ENCODE measurements at places on chromosomes 11 and 22. TPM values are rescaled to one million over a fixed set of nuclear protein-coding genes. Genes with fewer than 3 reads are reported as not detected.
A peak's percentile ranks its signal among the peaks of the same experiment; 100 is the strongest.

GRCh38 chr11:34988294-34989255, 72.2 kb downstream of the PDHX start:
- peak; percentile 63 for DNase-seq

DNA sequence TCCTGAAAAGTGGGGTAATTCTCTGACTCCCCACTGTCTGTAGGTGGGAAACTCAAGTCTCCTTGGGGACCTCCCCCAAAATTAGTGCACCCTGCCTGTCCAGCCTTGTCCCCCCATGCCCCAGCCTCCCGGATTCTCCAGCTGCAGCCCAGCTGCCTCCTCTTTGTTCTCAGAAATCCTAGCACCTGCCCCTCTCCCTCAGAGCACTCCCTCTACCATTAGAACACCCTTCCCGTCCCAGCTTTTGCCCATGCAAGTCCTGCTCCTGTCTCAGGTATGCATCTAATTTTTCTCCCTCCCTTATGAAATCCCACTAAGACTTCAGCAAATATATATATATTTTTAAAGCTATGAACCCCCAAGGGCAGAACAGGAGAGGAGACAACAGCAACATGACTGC, 37.3 kb downstream of the LRFN4 start:
- DNase-seq = no peak

GGA1 gene
- total RNA-seq = 12.0 TPM

- no peak for DNase-seq
Measured at GRCh38 chr22:47626428-47627390, 864.3 kb downstream of the TBC1D22A start.

LDHAL6A gene
- total RNA-seq = not detected

- DNase-seq = no peak
Measured at GRCh38 chr11:114201219-114201618, 95.0 kb upstream of the NNMT start.

GRCh38 chr11:118691926-118692830, 12.7 kb upstream of the TREH start:
- DNase-seq = peak; percentile 30

DNA sequence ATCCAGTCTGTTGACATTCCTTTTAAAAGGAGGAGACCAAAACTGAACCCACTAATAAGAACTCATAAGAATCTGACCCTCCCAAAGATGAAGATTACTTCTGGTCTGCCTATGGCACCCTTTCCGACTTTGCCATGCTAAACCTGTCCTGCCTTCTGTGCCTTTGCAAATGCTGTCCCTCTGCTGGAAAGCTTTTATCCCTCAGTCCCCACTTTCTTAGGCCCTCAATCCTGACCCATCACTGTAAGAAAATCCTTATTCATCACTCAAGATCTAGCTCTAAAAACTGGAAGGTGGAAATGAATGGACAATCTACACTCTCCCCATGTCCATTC, 10.4 kb downstream of the MPZL3 start:
- no peak for DNase-seq

MS4A6A gene
- not detected for total RNA-seq

DNA sequence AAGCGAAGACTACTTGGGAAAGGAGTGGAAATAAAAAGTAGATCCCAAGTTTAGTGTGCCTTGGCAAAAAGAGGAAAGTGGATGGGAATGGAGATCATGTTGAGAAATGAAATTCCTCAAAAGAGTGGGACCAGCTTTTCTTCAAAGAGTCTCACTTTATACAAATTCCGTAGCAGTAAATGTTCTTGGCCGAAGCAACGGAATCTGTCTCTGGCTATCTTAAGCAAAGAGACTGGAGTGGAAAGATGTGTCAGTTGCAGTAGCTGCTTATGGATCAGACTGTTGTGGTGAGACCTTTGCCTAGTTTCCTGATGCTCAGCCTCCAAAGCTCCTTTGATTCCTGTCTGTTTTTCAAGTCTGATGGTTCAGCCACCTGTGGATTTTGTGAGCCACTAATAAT, 73.6 kb downstream of the CSTPP1 start:
- DNase-seq = peak; percentile 43

ART1 gene
- total RNA-seq = not detected

OMP gene
- total RNA-seq = 1.1 TPM

DNA sequence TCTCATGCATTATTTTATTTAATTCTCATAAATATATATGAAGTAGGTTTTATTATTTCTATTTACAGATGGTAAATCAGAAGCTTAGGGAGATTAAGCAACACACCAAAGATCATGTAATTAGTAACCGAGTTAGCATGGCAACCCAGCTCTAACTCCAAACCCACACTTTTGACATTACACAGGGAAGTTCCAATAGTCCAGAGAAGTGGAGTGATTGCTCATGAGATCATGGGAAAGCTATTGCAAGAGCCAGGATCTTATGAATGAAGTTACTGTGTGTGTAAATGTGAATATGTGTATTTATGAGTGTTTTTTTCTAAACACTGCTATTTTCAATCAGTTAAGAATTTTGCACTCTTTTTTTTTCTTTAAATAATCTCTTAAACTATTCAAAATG, 225.8 kb upstream of the KIRREL3 start:
- DNase-seq = no peak

DNA sequence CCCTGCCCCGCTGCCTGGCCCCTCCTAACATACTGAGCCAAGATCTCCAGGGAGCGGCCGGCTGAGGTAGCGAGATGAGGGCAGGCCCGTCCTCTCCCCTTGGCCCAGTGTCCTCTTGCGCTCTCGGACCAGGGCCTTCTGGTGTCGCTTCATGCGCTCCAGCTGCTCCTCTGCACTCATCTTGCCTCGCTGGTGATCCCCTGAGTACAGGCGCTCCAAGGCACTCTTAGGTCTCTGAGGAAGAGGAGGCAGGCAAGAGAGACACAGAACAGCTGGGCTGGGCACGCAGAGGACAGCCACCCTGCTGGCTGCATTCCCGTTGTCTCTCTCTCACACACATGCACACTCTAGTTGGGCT, 50.6 kb downstream of the C11orf58 start:
- DNase-seq = no peak

TMEM121B gene
- total RNA-seq = 0.09 TPM

DNA sequence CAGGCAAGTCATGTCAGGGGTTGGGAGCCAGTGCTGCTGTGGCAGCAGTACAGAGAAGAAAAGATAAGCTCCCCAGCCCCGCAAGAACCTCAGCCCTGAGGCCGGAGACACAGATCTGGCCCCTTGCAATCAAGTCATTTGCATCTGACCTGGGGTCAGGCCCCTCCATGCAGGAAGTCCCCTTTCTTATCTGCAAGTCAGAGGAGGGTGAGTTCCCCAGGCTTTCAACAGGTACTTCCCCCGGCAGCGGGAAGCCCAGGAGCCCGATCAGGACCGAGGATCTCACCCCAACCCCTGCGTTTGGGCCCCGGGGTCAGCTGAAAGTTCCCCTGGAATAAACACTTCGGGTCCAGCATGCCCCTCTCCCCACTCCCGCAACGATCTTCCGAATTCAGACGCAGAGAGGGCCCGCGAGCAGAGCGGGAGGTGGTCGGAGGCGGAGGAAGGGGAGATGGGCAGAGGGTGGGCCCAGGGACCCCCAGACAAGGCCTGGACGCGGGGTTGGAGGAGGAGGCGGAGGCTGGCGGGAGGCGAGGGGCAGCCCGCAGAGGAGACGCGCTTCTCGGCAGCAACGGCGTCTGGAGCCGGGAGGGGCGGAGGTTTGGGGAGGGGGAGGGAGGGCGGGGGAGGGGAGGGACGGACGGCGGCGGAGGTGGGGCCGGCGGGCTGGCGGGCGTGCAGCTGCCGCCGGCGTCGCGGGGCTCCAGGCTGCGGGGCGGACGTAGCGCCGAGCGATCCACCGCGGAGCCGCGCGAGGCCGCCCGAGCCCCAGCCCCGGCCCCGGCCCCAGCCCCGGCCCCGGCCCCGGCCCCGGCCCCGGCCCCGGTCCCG, at the start of gene TSPAN18:
Gene TSPAN18 (plus strand): TSS at position 680 of the 831 bp plus-strand sequence. CDS start 179,455 bp downstream, outside the sequence.
- DNase-seq = no peak

DNA sequence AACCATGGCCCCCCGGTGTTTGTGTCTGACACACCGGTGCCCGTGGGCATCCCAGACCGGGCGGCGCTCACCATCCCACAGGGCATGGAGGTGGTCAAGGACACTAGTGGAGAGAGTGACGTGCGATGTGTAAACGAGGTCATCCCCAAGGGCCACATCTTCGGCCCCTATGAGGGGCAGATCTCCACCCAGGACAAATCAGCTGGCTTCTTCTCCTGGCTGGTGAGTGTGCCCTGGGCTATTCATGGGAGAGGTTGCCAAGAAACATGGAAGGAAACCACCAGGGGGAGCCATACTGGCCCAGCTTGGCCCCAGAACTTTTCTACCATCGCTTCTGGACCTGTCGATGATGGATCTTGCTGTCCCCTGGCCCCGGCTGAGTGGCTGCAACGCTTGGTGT, 36.5 kb downstream of the PRDM11 start:
- peak; percentile 30 for DNase-seq

GRCh38 chr11:122030286-122030685, 85.7 kb downstream of the BLID start:
- no peak for DNase-seq

GRCh38 chr11:111088847-111089355, 156.6 kb upstream of the POU2AF2 start:
- DNase-seq = no peak

OR10D3 gene
- total RNA-seq = not detected

GRCh38 chr11:3120071-3120792, 44.9 kb downstream of the OSBPL5 start:
- DNase-seq = no peak

OR4A16 gene
- not detected for total RNA-seq

DNA sequence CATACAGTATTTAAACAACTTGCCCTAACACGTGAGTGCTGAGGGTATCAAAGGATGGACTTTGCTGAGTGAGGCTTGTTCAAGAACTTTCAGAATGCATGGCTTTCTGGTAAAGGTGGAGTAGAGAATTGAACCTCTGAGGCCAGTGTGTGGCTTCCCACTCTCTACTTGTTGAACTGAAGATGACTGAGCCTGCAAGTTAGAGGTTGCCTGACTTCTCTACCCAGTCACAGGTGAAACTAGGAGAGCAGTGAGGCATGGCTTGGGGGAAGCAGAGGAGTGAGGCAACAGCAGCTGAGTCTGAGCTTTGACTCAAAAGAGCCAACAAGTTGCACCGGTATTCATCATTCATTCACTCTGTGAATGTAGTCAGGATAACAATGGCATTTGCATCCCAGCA, 256.4 kb upstream of the SESN3 start:
- peak; percentile 26 for DNase-seq

- DNase-seq = no peak
Measured at GRCh38 chr11:117855186-117855845, 21.1 kb downstream of the FXYD6 start.

DNA sequence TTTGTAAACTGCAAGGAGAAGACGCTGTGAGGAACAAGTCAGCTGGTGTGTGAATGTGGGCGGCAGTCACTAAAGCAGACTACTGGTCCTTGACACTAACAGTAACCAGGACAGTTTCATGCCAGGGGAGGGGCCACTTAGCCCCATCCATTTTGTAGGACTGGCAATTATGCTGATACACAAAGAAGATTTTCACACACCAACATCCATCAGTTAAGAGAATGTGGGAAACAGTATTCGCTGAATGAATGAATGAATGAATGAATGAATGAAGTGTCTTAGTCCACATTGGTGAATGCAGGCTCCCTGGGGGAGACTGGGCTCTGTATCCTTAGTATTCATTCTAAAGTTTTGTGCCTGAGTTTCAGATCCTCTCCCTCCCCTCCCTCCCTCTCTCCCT, 590.4 kb downstream of the BRD1 start:
- DNase-seq = no peak

DNA sequence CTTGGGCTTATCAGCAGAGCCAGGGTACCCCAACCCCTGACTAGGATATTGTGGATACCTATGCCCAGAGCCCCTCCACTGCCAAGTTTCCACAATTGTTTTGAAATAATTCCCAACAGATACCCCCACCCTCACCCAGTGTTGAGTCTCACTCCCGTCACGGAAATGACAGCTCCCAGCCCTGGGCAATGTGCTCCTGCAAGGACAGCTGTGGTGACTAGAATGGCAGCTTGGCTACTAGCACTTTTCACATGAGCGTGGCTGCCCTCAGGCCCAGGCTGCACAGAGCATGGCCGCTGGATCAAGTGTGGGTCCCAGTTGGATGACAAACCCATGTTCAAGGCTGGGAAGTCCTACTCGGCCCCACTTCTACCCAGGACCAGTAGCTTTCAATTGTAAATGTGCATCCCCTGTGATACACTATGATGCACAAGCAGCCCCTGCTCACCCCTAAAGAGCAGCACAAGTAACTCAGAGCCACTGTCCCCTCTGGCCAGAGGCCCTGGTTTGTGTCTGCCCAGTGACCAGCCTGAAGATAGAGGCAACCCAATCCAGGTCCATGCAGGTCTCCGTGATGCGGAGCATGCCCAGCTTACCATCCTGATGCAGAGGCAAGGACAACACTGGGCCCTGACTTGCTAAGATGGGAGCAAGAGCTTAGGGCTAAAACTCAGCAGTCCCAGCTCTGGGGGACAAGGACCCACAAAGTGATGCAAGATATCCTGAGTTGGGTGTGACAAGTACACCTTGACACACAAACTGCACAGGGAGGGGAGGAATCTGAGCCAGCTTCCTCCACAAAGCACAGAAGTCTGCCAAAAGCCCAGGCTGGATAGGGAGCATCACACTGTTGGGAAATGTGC, 13.2 kb downstream of the KCNQ1OT1 start:
- DNase-seq = no peak

DNA sequence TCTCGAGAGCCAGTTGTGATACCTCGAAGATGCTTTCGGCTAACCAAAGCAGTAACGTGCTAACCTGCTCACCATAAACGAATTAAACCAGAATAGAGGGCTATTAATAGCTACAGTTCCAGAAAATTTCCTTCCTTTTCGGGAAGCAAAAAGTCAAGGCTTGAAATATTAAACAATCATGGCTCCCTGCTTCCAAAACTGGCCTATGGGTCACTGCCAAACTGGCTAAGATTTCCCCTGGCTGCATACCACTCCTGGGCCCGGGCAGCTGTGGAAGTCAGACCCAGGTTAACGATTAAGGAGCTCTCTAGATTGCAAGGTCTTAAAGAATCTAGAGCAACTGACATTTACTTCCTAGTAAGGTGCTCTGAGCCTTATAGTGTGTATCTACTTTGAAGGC, 1.7 kb downstream of the AMOTL1 start:
- DNase-seq = no peak

GRCh38 chr11:26512196-26512595, 59.9 kb downstream of the MUC15 start:
- DNase-seq = no peak

DNA sequence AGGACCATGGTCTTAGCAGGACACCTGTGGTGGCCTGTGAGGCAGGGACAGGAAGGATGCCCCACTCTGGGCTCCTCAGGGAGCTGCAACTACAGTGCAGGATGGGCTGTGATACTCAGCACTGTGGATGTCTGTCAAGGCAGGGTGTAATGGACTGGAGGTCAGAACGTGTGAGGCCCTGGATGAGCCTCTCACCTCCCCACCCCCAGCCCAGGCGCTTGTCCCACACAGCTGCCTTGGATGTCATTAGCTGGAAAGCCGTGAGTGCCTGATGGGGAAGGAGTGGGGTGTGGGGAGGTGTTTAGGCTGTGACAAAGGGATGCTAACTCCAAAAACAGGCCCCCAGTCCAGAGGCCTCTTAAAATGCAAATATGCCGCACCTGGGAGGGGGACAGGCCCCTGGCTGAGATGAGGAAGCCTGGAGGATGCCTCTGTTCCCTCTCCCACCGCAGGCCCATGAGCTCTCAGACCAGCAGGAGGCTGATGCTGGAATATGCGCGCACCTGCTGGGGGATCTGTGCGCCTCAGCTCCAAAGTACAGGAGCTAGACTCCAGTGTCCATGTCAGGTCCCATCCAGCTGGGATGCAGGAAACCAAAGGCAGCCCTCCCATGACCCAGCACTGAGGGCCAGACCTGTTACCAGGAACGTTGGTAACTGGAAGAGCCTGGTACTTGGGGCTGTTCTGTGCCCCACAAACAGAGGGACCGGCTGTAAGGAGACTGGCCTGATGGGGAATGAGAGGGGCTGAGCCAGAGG, 25.1 kb downstream of the RSPH14 start:
- DNase-seq = no peak
